Pancreas (tissue), 10 donors: ENCODE measurements at places on chromosomes 4 and X.

DNA sequence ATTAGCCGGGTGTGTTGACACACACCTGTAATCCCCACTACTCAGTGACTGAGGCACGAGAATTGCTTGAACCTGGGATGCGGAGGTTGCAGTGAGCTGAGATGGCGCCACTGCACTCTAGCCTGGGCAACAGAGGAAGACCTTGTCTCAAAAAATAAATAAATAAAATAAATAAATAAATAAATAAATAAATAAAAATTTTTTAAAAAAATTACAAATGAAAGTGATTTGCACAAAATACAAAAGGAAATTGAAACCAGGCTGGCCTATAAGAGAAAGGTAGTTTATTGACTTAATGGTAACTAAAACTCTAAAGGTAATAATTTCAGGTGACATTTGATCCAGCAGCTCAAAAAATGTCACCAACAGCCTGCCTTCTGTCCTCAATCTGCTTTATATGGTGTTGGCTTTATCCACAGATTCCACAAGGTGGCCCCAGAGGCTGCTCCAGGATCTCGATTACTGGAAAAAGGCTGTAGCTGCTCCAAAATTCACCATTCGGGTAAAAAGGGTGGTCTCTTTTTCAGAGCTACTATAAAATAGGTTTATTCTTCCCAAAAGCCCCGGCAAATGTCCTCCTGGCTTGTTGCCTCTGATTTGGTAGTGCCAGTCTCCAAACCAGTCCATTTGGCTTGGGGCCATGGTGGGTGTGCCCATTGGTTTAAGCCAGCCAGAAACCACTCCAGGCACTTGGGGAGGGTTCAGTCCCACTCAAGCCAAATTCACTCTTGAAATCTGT lies 61.4 kb upstream of the TRIM2 start:
- DNase-seq: peak; percentile 84

GRCh38 chr4:16120720-16121119 lies 36.9 kb upstream of the PROM1 start:
- no peak for DNase-seq

- no peak for DNase-seq
Measured at GRCh38 chrX:40952855-40953254, 132.4 kb upstream of the USP9X start.

GRCh38 chr4:42425146-42426065 lies 28.1 kb downstream of the SHISA3 start:
- no peak for DNase-seq

GRCh38 chrX:150919401-150919800 lies 20.9 kb upstream of the CD99L2 start:
- no peak for DNase-seq

- DNase-seq: no peak
Measured at GRCh38 chr4:53321151-53321983, 44.5 kb downstream of the SCFD2 start.

GRCh38 chrX:1440506-1440905 lies 12.2 kb downstream of the ASMTL start:
- no peak for DNase-seq
